H7 (cell line): ENCODE measurements at places on chromosomes 7 and 10. TPM values are rescaled to one million over a fixed set of nuclear protein-coding genes. Genes with fewer than 3 reads are reported as not detected.

Gene MUC12
- 1.8 and 10.4 TPM in 2 replicates for total RNA-seq

Gene TMEM130
- total RNA-seq = 0.24 and 0.37 TPM in 2 replicates

Gene CACNB2
- 1.0 and 2.2 TPM in 2 replicates for total RNA-seq

Gene KCND2
- 3.4 and 5.7 TPM in 2 replicates for total RNA-seq

Gene CDC14C
- 0.07 TPM in 1 of 2 replicates, not detected in the other for total RNA-seq

Gene GALNT17
- 67.7 and 72.3 TPM in 2 replicates for total RNA-seq

Gene SFMBT2
- total RNA-seq = 1.8 and 3.5 TPM in 2 replicates

Gene METTL2B
- 39.5 TPM in 2 replicates for total RNA-seq

Gene TAS2R4
- total RNA-seq = 0.17 and 0.63 TPM in 2 replicates

Gene GPC2
- total RNA-seq = 39.1 and 65.8 TPM in 2 replicates

Gene NEURL1
- total RNA-seq = 7.9 and 16.5 TPM in 2 replicates

Gene DCLRE1A
- 14.7 and 17.6 TPM in 2 replicates for total RNA-seq

Gene ALOX5
- 0.10 and 1.1 TPM in 2 replicates for total RNA-seq

Gene AGFG2
- 4.9 and 5.6 TPM in 2 replicates for total RNA-seq

Gene NPSR1
- not detected in 2 replicates for total RNA-seq

Gene HMX3
- total RNA-seq = not detected in 2 replicates

Gene GAD2
- 1.8 and 2.7 TPM in 2 replicates for total RNA-seq

Gene ASAH2
- 0.59 and 4.4 TPM in 2 replicates for total RNA-seq

Gene IGF2BP3
- 75.6 and 108 TPM in 2 replicates for total RNA-seq

Gene TBC1D12
- 3.5 and 4.1 TPM in 2 replicates for total RNA-seq

Gene PNPLA8
- 15.1 and 16.4 TPM in 2 replicates for total RNA-seq

Gene RPA3
- 58.1 and 59.9 TPM in 2 replicates for total RNA-seq

Gene ADAM12
- total RNA-seq = 0.11 and 0.66 TPM in 2 replicates

Gene MMRN2
- 1.7 and 2.7 TPM in 2 replicates for total RNA-seq

Gene ZMYND11
- 18.8 and 24.4 TPM in 2 replicates for total RNA-seq

Gene CLEC2L
- not detected in 2 replicates for total RNA-seq

Gene CUZD1
- 0.11 and 1.1 TPM in 2 replicates for total RNA-seq

Gene FEZF1
- total RNA-seq = 2.1 and 5.0 TPM in 2 replicates
